ENCODE measurements at places on chromosomes 6 and 20. TPM values are rescaled to one million over a fixed set of nuclear protein-coding genes. Genes with fewer than 3 reads are reported as not detected.

The MYB gene
- total RNA-seq: not detected

The KHDRBS2 gene
- not detected for total RNA-seq

The LY6G6F gene
- total RNA-seq: not detected

The AVP gene
- not detected for total RNA-seq
